Activated T-helper 1 cell treated with anti-CD3 and anti-CD28 coated beads, Interleukin-12 subunit alpha, Interleukin-12 subunit beta, Interleukin-2, Interleukin-4 antibody, amounts not matched to agents 30 ng/mL and 10 ng/mL and 1 ng/mL, durations not matched to agents 14 hours and 24 hours and 36 hours (primary cell): ENCODE measurements at places on chromosomes 16 and 17.

GRCh38 chr17:64326420-64327054 is 63.5 kb upstream of the TEX2 start:
- no peak overlapping the region for H3K27ac ChIP-seq
- H3K36me3 ChIP-seq = no peaks in the 10 kb centered on the region
- peaks cover 11% of the 10 kb centered on the region for H3K4me1 ChIP-seq
- H3K4me3 ChIP-seq = no peak overlapping the region
- DNase-seq = no peak
- H3K27me3 ChIP-seq = no peaks in the 10 kb centered on the region

DNA sequence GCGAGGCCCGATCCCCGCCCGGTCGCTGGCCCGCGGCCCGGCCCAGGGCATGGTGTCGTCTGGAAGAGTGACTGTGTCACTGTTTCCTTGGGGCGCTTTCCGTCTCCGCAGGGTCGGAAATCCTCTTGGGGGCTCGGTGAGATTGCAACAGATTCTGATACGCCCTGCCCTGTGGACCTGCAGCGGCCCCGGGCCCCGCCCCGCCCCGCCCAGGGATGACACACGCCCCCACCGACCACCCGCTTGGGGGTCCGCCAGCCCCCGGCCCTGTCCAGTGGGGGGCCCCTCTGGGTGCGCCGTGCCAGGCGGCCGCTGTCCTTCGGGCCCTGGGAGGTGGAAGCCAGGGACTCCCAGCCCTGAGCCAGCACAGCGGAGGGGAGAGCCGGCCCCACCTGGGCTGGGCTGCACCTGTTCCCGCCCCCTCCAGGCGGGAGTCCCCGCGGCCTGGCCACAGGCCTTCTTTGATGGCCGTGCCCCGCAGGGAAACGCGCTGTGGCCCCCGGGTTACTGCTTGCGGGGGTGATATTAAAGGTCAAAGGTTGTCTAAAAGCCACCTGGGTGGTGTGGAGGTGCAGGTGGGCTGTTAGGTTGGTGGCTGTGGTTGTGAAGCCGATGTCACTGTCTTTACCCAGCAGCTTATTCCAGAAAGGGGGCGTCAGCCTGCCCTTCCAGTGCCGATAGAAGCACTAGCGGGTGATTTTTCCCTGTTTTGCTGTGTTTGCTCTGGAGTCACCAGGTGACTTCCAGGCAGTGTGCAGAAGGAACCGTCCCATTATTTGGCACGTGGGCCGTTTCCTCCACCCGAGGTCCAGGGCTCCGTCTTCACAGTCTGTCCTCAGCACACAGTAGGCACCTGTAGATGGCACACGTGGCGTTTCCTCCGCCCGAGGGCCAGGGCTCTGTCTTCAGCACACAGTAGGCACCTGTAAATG is 752 bp downstream of the TBC1D24 start:
- peaks cover 14% of the 10 kb centered on the region for H3K27me3 ChIP-seq
- no peak overlapping the region for H3K27ac ChIP-seq
- H3K4me1 ChIP-seq = peaks cover 4% of the 10 kb centered on the region
- H3K4me3 ChIP-seq = peak overlapping the region; percentile 68
- DNase-seq = no peak
- no peaks in the 10 kb centered on the region for H3K36me3 ChIP-seq

DNA sequence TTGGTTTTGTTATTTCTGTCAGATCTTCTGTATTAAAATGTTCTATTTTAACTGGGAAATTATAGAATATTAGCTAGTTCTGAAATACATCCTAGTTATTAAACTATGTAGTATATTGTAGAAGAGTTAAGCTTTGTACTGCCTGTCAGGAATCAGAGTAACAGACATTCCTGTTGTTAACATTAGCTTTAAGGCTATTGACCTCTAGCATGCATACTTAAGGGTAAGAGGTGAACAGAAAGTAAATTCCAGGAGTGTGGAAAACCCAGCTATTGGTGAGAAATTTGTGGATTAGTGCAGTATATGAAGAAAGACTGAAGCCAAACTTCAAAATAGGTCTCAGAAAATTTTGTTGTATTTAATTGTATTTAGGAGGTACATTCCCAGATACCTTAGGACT is 111.3 kb downstream of the CHD9 start:
- no peak overlapping the region for H3K4me3 ChIP-seq
- H3K27ac ChIP-seq = no peak overlapping the region
- H3K36me3 ChIP-seq = peaks cover 2% of the 10 kb centered on the region
- H3K27me3 ChIP-seq = no peaks in the 10 kb centered on the region

DNA sequence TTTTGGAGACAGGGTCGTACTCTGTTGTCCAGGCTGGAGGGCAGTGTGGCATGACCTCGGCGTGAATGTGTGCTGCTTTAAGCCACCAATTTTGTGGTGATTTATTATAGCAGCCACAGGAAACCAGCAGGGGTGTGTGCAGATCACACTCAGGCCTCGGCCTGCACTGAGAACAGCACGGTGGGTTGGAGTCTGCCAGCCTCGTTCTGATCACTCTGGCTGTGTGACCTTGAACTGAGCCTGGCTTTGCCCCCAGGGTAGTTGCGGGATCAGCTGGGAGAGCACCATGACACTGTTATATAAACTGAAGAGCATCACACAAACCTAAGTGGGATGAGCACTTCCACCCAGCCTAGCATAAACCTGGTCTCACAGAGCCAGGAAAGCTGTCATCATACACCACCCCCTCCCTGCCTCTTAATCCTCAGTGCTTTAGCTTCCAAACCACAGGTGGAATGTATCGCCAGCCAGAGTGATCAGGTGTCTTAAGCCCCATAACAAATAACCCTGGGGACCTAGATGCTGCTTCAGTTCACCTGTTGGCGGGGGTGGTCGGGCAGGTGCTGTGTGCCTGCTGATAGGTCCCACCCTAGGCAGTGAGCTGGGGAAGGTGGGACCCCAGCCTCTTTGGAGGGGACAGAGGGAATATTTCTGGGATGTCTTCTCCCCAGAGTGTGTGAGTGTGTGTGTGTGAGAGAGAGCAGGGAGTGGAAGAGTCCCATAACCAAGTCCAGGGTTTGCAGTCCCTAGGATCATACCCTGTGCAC is 28.6 kb upstream of the NDRG4 start:
- peaks cover 20% of the 10 kb centered on the region for H3K27me3 ChIP-seq
- H3K4me3 ChIP-seq = no peak overlapping the region
- no peaks in the 10 kb centered on the region for H3K4me1 ChIP-seq
- H3K27ac ChIP-seq = no peak overlapping the region
- H3K36me3 ChIP-seq = no peaks in the 10 kb centered on the region

DNA sequence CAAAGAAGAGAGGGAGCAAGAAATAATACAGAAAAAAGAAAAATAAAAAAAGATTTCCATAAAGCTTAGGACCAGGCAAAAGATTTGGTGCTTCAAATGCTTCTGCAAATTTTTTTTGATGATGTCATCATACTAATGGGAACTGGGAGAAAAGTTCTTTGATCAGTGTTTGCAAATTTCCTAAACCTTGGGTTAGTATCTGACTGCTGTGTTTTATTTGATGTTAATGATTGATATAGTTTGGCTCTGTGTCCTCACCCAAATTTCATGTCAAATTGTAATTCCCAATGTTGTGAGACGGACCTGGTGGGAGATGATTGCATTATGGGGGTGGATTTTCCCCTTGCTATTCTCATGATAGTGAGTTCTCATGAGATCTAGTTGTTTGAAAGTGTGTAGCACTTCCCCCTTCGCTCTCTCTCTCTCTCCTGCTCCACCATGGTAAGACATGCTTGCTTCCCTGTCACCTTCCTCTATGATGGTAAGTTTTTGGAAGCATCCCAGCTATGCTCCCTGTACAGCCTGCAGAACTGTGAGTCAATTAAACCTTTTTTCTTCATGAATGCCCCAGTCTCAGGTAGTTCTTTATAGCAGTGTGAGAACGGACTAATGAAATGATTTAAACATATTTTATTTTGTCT is 72.6 kb downstream of the TMEM100 start:
- H3K36me3 ChIP-seq = no peaks in the 10 kb centered on the region
- peaks cover 3% of the 10 kb centered on the region for H3K27me3 ChIP-seq
- H3K27ac ChIP-seq = no peak overlapping the region
- no peak overlapping the region for H3K4me3 ChIP-seq
- H3K4me1 ChIP-seq = no peaks in the 10 kb centered on the region

DNA sequence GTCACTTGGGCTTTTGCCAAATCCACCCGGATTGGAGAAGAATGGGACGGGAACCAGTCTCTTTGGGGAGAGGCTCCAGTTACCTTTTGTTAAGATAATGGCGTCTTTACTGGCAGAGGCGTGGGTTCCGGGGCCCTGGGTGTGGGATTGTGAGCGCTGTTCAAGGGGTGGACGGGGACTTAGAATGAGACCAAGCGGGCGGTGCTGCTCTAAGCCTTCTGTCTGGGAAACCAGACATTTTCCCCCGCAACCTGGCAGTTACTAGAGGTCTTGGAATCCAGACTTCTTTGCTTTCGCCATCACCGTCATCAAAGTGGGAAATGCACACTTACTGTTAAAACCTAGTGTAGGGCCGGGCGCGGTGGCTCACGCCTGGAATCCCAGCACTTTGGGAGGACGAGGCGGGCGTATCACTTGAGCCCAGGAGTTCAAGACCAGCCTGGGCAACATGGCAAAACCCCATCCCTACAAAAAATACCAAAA is 706 bp downstream of the TEN1 start:
- peaks cover 10% of the 10 kb centered on the region for H3K36me3 ChIP-seq
- H3K4me3 ChIP-seq = peak overlapping the region; percentile 91
- H3K27ac ChIP-seq = peak overlapping the region; percentile 95
- DNase-seq = no peak
- peaks cover 33% of the 10 kb centered on the region for H3K4me1 ChIP-seq
- H3K27me3 ChIP-seq = no peaks in the 10 kb centered on the region

DNA sequence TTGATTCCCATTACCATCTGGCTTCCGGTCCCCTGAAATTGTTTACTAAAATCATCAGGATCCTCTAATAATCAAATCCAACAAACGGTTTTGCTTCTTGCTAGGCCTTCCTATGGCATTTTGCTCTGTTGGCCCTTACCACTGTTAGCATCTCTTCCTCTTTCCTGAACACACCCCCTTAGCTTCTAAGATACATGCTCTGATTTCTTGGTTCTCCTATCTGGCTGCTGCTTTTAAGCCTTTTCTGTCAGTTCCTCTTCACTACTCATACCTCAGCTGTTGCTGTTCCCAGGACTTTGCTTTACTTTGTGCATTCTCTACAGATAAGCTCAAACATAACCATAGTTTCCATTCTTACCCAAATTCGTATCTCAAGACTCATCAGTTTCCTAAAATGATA is 11.4 kb downstream of the CAPNS2 start:
- no peak overlapping the region for H3K4me3 ChIP-seq
- H3K27ac ChIP-seq = no peak overlapping the region
- H3K4me1 ChIP-seq = no peaks in the 10 kb centered on the region
- H3K27me3 ChIP-seq = peaks cover 2% of the 10 kb centered on the region
- H3K36me3 ChIP-seq = no peaks in the 10 kb centered on the region

DNA sequence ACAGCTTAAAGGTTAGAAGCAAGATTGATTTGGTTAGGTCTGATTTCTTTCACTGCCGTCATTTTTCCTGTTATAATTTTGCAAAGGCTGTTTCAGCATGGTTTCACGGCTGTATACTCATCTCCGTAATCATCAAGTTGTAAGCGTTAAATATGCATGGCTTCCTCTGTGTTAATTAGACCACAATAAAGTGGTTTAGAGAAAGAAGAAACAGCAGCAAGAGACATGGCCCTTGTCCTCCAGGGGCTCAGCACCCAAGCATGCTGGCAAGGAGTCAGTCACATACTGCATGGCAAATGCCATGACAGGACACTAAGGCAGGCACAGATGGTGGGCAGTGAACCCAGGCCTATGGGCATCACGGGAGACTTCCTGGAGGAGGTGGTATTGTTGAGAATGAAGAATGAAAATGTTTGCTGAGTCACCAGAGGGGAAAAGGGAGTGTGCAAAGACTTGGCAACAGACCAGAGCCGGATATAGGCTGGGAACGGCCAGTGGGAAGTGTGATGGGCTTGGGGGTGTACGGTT is 61.4 kb upstream of the PLCG2 start:
- DNase-seq = no peak
- H3K36me3 ChIP-seq = peaks cover 7% of the 10 kb centered on the region
- H3K4me3 ChIP-seq = peak overlapping the region; percentile 51

DNA sequence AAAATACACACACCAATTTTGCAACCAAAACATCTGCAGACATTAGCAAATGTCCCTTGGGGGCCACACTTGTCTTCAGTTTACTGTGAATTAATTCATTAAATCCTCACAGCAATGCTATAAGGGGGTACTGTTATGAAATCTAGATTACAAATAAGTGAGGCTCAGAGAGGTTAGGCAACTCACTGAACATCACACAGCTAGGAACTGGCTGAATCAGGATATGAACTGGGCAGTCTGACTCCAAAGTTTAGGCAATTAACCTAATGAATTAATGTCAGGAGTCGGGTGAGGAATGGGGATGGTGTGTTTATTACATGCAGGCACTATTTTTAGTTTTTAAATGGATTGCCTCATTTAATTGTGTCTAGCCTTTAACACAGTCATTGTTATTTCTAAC is 305.7 kb upstream of the XYLT1 start:
- H3K27ac ChIP-seq = no peak overlapping the region
- H3K4me1 ChIP-seq = no peaks in the 10 kb centered on the region
- no peaks in the 10 kb centered on the region for H3K27me3 ChIP-seq
- no peak for DNase-seq
- no peak overlapping the region for H3K4me3 ChIP-seq
- no peaks in the 10 kb centered on the region for H3K36me3 ChIP-seq
